ENCODE measurements at places on chromosomes 16 and 17.

DNA sequence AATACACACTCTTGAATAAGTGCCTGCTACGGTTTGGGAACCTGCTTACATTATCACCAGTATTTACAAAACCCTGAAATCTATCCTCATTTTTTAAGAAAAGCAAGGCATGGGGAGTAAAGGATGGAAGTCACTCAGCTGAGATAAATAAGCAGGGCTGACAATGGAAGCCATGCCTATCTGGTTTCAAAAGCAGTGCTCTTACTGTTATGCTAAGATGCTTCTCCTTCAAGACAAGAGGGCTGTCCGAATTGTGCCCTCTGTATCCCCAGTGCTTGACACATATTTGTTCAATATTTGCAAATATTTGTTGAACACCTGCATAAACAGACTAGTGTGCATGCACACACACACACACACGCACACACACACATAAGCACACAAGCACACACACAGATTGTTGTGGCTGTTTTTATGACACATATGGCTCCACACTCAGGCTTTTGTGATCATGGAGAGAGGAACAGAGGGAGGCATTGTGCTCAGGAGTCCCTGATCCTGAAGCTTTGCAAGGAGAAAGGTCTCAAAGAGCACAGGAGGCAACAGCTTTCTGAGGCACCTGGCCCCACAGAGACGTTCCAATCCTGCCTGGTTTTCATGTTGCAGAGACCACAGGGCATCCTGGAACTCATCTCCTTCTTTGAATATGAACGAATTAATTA, 401.6 kb upstream of the CDH11 start:
- DNase-seq, result no peak

- no peak for DNase-seq
These were observed 14.2 kb downstream of the SLFN12L start for GRCh38 chr17:35523296-35523695.

- DNase-seq, result no peak
These were observed 221.4 kb upstream of the CPHXL start for GRCh38 chr16:75947626-75948239.

GRCh38 chr17:80856863-80857755, 134.5 kb upstream of the CHMP6 start:
- DNase-seq, result peak; percentile 58

- DNase-seq, result no peak
These were observed 18.5 kb upstream of the BBS2 start for GRCh38 chr16:56538331-56538730.

- no peak for DNase-seq
These were observed 5.9 kb upstream of the DOC2A start for GRCh38 chr16:30016555-30017276.

DNA sequence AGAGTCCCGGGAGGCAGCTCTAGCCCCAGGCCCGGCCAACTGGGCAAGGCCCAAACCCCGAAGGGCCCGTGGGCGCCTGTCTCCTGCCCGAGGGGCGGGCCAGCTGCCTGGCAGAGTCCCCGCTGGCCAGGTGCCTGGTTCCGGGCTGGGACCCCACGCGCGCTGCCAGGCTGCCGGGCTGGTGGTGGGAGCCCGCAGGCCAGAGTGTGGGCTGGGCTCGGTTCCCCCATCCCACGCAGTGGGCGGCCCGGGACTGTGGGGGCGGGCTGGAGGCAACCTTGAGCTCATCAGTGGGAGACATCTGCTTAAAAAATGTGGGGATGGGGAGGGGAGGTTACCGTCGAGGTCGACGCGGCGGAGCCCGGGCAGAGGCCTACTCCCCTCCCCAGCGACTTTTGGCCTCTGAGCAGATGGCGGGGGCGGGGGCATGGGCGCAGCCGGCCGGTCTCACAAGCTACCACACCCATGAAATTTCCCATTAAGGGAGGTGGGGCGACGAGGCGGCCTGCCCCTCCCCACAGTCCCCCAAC, 176.4 kb upstream of the GSE1 start:
- no peak for DNase-seq

- DNase-seq, result no peak
These were observed 123.0 kb upstream of the GNAO1 start for GRCh38 chr16:56068314-56068713.
